Frontal cortex (tissue), 4 donors: ENCODE measurements at places on chromosomes 7 and 10.

DNA sequence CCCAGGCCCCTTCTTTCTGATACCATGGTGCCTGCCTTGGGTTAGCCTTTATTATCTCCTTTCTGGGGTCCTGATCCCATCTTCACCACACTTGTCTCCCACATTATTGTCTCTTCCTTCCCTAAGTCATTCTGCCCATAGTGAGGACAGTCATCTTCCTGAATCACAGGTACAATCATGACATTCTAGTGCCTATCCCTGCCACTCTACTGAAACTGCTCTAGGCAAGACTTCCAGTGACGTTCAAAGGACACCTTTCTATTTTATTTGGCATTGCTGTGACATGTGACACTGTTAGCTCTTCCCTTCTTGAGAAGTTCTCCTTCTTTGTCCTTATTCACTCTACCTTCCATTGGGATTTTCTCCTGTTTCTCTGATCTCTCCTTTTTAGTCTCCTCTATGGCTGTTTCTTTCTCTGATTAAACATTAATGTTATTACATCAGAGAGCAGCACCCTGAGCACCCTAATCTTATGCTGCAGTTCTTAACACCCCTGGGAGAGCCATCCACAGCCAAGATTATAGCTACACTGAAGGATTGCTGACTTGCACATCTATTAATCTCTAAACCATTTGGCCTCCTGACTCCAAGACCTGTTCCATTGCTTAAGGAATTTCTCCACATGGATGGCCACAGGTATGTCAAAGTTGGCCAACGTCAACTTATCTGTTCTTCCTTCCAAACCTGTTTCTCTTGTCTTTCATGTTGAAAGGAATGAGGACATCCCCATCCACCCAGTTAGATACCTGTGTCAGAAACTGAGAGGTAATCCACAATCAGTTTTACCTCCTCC is 10.9 kb downstream of the MACC1 start:
- no peak for DNase-seq

- DNase-seq: no peak
These were observed 97.0 kb upstream of the AMPH start for GRCh38 chr7:38728145-38728544.

DNA sequence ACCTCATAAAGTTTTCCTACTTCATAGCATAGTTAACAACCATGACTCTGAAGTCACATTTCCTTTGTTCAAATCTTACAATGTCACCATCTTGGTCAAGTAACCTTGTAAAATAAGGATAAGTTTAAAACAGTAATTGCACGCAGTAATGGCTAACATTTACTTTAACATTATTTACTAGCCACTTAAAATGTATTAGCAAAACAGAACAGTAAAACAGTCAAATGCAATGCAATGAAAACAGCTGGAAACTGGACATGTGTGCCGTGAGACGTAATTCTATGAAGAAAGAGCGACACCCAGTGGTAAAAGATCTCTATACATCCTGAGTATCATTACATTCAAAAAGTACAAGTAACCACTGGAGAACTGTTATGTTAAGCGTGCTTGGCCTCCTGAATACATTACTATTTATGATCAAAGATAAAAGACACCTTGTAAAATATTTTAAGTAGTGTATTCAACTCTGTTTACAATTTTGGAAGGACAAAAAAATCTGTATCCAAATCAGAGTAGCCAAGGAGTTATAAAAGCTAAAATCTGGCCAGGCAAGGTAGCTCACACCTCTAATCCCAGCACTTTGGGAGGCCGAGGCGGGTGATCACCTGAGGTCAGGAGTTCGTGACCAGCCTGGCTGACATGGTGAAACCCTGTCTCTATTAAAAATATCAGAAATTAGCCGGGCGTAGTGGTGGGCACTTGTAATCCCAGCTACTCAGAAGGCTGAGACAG is 27.2 kb downstream of the ATE1 start:
- DNase-seq: peak; percentile 46

DNA sequence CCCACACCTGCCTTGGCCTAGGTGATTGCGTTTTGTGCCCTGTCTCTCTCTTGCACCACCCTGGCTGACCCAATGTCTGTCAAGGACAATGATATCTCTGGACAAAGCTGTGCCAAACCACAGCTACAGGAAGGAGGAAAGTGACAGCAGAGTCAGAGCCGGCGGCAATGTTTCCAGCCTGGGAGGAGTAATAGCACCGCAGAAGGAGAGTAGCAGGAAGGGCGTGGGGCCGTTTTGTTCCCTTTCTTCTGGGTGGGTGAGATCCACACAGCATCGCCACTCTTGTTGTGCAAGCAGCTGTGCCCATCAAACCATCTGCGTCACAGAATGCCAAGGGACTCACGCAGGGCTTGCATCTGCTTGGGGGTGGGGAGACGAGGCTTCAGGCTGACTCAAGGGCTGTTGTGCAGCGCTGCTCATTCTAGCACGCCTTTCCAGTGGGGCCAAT is 341.6 kb upstream of the AUTS2 start:
- peak; percentile 31 for DNase-seq

DNA sequence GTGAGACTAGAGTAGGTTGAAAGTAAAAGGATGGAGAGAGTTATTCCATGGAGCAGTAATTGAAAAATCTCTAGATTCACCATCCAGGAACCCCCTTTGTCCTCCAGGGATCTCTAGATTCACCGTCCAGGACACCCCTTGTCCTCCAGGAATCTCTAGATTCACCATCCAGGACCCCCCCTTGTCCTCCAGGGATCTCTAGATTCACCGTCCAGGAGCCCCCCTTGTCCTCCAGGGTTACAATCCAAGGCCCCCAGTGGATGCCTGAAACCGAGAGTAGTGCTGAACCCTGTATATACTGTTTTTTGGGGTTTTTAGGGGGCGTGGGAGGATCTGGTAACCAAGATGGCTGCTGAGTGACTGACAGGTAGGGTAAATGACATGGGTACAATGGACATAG is 38.3 kb upstream of the PPP2R2D start:
- DNase-seq: no peak
